ENCODE measurements at places on chromosomes 5 and 9.

DNA sequence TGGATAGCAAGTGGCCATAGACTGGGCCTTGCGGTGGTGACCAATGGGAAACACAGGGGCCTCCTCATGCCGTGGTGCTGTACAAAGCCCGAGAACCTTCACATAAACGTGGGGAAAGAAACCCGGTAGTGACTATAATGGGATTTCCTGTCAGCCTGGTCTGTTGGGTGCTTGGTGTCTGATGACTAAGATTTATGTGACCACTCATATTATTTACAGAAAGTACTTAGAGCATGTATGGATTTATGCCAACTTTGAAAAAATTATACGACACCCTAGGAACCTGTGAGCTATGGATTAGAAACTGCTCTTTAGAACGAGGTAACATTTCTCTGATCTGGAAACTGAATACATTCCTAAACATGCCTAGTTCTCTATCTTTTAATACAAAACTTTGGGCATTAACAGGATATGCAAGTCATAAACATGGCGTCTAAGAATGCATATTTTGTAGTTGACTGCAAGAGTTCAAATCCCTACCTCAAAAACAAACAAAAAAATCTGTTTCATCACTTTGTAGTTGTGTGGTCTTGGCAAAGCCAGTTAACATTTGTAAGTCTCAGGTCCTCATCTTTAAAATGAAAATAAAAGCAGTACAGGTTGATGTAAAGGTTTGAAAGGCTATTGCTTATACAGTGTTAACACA, 85.4 kb downstream of the TMEM167A start:
- no peak for DNase-seq

- no peak for DNase-seq
Observed at GRCh38 chr9:137253717-137254623, 1.2 kb upstream of the NELFB start.

- no peak for DNase-seq
Observed at GRCh38 chr5:109718632-109719031, 28.9 kb downstream of the MAN2A1 start.

DNA sequence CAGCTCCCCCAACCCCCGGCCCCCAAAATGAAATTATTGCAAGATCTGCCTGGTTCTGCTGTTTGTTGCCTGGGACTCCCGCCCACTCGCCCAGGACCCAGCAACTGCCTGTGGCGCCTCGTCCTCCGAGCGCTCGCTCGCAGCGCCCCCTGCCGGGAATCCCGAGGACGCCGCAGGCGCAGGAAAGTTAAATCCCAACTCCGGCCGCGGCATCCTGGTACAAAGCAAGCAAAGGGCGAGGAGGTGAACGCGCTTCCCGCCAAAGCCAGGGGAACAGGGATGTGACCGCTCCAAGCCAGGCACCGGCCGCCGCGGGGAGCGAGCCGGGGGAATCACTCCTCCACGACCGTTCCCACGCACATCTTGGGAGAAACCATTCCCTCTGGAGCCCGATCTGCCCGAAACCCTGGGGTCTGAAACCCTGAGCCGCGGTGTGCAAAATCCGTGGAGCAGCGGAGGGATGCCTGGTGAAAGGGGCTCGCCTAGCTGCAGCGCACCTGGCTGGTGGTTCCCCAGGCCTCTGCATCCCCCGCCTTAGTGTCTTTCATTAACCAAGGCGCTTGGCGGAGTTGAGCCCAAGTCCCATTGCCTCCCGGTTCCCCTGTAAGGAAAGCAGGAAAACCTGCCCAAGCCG, 1.3 kb downstream of the SEMA5A start:
- no peak for DNase-seq

DNA sequence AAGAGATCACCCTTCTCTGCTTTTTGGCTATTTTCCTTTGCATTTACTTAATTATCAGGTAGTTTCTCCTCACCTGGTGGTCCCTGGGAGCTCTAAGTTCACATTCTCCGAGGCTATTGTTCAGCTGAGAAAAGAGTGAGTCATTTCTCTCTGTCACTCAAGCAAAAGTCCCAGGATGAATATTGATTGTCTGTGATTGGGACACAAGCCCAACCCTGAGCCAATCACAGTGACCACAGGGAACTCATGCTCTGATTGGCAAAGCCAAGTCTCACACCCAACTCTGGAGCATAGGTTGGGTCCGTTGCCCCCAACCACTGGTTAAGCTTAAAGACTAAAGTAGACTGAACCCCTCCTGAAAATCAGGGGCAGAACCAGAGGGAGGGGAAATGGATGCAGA, 27.8 kb upstream of the FAT2 start:
- DNase-seq = no peak

- DNase-seq = no peak
Observed at GRCh38 chr9:33380390-33381094, 21.8 kb downstream of the AQP7 start.

GRCh38 chr9:109198736-109199382, 31.8 kb upstream of the FRRS1L start:
- DNase-seq = no peak

DNA sequence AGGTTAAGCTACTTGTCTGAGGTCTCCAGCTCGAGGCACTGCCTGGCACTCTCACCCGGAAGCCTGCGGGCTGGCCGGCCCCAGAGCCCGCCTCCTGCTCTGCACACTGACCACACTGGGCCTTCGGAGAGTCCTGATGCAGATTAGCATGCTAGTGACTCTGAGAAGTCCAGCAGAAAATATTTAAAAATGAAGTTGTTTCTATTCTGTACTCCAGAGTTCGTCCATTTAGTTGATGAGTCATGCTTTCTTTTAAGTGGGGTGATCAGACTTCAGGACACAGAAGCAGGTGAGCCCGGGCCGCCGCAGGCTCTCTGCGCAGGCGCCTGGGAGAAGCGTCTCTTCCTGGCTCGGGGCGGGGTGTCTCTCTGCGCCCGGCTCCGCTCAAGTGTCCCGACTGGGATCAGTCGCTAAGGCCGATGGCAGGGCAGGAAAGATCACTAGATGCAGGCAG, 32.5 kb downstream of the FAM240B start:
- DNase-seq = peak; percentile 20

DNA sequence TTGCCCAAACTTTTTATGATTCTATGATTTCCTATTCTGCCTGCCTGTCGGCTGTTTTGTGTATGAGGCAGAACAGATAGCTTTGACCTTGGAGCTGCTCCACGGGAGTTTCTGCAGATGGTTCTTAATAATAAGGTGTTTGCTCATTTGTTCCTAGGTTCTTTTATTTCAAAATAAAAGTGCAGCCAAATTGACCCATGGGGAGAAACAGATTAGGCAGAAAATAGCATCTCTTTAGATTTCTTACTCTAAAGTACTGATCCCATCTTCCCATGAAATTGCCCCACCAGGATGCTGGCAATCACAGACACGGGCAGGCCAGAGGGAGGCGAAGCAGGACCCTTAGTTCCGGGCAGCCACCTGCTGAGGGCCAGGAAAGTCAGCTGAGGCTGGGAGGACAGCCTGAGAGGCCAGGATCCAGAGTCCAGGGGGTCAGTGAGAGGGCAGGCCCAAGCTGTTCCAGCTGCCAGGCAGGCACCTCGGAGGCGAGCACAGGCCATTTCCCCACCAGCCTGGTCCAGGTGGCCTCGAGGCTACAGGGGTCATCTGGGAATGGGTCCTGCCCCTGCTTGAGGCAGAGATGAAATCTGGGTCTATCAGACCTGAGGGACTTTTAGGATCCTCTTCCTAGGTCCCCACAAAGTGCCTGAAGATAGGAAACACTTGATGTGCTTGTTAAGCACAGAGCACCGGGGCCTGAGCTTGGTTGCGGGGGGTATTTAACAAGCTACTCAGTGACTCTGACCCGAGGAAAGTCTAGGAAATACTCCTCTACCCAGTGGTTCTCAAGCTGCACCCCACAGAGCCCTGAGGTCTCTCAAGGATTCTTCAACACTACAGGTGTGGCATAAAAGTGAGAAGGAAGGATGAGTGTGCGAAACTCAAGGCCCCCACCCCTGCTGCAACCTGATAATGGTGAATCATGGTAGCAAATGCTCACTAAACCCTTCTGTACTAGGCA, 145.4 kb downstream of the CMYA5 start:
- DNase-seq = no peak

DNA sequence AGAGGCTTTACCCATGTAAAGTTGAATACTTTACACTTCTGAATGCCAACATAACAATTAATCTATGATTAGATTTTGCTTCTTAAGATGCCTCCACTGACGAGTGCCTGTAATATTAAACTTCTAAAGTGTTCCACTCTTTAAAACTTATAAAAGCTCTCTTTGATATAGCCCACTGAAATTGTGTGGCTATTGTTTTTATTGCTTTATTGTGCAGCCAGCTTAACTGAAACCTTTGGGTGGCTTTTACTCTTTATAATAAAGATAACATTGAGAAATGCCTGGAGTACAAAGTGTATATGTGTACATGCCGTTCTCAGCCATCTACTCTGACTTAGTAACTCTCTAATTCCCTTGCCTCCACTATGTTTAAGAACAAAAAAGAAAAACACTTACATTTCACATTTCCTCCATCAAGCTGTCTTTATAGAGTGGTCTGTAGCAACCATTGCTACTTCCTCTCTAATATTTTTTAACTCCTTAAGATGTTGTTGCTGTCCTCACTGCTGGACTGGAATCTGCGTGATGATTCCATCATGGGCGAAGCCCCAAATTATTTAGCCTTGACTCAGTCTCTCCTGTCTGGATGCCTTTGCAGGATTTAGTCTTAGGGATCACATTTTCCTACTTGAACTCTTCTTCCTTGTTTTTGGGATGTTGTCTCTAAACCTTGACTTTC, 9.1 kb downstream of the PIK3R1 start:
- DNase-seq = no peak

DNA sequence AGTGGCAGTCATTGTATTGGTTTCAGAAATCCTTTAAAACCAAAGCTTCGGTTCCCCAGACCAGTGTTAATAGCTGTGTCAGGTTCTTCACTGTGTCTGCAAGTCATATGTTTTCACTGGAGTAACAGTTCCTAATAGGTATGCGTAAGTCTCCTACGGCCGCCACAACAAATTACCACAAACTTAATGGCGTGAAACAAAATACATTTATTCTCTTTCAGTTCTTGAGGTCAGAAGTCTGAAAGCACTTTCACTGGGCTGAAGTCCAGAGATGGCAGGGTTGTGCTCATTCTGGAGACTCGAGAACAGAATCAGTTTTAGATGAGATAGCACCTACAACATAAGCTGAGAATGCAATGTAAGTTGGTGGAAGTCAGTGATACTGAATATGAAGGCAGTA, 556.2 kb downstream of the TLE4 start:
- DNase-seq = no peak

GRCh38 chr5:33721491-33722200, 170.1 kb downstream of the ADAMTS12 start:
- no peak for DNase-seq

GRCh38 chr9:135269912-135270830, 182.7 kb downstream of the OLFM1 start:
- DNase-seq = no peak

- no peak for DNase-seq
Observed at GRCh38 chr9:120950421-120951388, 24.1 kb upstream of the TRAF1 start.

DNA sequence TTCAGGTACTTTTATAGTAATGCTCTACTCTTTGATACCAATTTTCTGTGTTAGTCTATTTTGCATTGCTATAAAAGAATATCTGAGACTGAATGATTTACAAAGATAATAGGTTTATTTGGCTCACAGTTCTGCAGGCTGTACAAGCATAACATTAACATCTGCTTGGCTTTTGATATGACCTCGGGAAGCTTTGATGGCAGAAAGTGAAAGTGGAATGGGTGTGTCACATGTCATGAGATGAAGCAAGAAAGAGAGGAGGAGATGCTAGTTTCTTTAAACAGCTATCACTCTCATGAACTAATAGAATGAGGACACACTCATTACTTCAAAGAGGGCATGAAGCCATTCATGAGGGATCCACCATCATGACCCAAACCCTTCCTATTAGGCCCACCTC, 270.9 kb upstream of the IL12B start:
- DNase-seq = no peak

GRCh38 chr5:178198706-178199105, 5.6 kb upstream of the HNRNPAB start:
- DNase-seq = no peak

DNA sequence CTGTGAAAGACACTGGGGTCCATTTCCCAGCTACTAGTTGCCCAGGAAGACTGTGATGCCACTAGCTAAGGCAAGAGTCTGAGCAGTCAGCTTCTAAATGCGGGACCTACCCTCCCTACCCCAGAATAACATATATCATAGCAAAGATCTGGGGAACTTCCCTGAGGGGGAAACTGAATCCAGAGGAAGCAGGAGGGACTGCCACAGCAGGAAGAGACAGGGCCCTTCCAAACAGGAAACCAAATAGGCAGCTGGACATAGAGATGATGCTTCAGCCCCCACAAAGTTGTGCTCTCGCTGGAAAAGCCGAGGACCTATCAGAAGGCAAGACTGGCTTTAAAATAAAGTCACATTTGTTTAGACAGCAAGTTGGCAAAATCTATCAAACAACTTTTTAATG, 51.1 kb downstream of the KLHL3 start:
- DNase-seq = no peak

DNA sequence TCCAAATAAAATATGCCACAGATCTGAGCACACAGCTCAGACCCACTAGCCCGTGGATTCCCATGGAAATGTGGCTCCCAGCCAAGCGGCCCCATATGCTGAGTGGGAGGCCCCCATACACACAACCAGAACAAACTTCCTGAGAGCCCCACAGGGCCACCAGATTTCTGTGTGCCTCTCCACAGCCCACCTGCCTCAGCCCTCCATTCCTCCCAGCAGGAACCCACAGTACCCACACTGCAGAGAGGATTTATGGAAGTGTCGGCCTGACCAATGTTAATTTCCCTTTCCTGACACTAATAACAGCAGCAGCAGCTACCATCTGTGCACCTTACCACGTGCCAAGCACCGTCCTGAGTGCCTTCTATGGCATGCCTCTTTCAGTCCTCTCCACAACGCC, 99.3 kb upstream of the SPOCK1 start:
- DNase-seq = no peak

- no peak for DNase-seq
Observed at GRCh38 chr9:5715548-5716127, 86.7 kb downstream of the RIC1 start.

GRCh38 chr5:34529581-34530331, 126.4 kb upstream of the RAI14 start:
- no peak for DNase-seq

- DNase-seq = peak; percentile 43
Observed at GRCh38 chr5:51961154-51961562, 577.9 kb downstream of the ISL1 start.

DNA sequence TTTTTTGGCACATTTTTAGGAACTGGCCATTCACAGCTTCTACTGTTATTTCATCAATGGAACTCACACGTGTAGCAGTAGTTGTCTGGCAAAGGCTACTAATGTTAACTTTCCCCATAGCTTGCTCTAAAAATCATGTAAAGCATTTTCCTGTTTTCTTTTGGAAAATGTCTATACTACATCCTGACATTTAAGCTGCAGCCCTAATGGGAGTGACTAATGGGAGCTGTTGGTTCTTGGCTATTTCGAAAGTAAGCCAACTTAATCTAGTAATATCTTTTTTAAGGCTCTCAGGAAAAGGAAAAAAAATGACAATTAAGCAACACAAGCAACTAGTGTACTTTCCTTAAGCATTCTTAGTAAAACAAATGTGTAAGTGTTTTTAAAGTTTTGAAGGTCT, 169.2 kb downstream of the SLC12A2 start:
- no peak for DNase-seq

GRCh38 chr5:149552553-149553160, 1.4 kb upstream of the CSNK1A1 start:
- no peak for DNase-seq

GRCh38 chr5:146291421-146292074, 47.1 kb upstream of the POU4F3 start:
- DNase-seq = peak; percentile 58

Measured in NCI-H1436 (cell line).